ENCODE measurements at places on chromosomes 1 and 21.

DNA sequence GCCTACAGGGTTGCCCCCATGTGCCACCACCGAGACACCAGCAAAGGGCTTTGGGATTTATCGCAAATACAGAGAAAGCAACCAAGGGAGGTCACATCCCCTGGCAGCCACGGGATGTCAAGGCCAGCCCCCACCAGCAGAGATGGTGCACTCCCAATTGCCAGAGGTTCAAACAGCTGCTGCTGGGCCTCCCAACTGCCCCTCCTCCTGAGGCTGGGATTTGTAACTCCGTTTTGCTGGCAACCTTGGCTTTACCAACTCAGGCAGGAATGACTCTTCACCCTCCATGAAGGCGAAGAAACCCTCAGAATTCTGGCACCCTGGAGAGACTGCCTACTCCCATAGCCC lies 11.6 kb downstream of the TMEM53 start:
- H3K4me3 ChIP-seq, result no peak overlapping the region
- no peak overlapping the region for H3K27ac ChIP-seq
- no peaks in the 10 kb centered on the region for H3K27me3 ChIP-seq

GRCh38 chr1:230909974-230910754 lies 41.8 kb upstream of the C1orf198 start:
- H3K4me1 ChIP-seq, result peaks cover 6% of the 10 kb centered on the region
- H3K4me3 ChIP-seq, result no peak overlapping the region
- no peak overlapping the region for H3K27ac ChIP-seq
- H3K36me3 ChIP-seq, result peaks cover 29% of the 10 kb centered on the region
- no peaks in the 10 kb centered on the region for H3K27me3 ChIP-seq
- DNase-seq, result no peak

GRCh38 chr1:203558064-203558760 lies 64.3 kb downstream of the OPTC start:
- no peak for DNase-seq
- H3K4me1 ChIP-seq, result peaks cover 3% of the 10 kb centered on the region
- no peak overlapping the region for H3K27ac ChIP-seq
- no peaks in the 10 kb centered on the region for H3K36me3 ChIP-seq

DNA sequence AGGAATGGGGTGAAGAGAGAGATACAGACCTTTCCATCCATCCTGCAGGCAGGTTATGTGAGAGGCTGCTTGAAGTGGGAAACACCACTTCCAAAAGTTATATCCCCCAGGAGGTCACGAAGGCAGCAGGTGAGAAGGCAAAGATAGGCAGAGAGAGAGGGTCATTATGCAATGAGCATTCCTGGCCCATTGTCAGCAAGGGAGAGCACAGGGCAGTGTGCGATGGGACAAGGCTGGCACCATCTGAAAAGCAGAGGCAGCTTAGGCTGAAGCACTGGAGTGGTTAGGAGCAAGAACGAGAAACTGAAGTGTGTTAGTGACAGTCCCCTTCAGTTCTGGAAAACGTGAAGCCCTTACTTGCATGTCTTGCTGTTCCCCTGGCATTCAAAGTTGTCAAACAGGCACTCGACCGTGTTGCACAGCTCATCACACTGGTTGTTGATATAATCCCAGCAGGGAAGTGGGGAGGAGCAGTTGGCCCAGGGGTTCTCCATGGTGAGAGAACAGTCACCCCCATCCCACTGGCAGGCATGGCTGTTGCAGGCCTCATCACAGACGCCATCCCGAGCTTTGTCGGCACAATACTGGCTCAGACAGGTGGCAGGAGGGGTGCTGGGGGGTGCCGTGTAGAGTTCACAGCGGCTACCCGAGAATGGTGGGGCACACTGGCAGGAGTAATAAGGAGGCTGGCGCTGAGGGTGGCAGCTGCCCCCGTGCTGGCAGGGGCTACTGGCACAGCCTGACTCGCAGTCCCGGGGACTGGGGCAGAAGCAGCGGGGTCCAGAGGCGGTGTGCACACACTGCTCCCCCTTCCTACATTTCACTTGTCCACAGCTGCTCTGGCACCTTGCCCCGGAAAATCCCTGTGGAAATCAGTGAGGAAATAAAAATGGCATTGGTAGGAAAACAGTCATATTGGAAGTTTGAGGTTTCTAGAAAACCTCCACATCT lies 28.9 kb upstream of the ADAM30 start:
- peak overlapping the region; percentile 4 for H3K27ac ChIP-seq
- H3K4me1 ChIP-seq, result no peaks in the 10 kb centered on the region
- DNase-seq, result peak; percentile 52
- H3K27me3 ChIP-seq, result no peaks in the 10 kb centered on the region

GRCh38 chr1:168230709-168231108 lies 4.9 kb downstream of the SFT2D2 start:
- H3K36me3 ChIP-seq, result peaks cover 83% of the 10 kb centered on the region
- H3K4me1 ChIP-seq, result peaks cover 72% of the 10 kb centered on the region
- DNase-seq, result no peak
- no peaks in the 10 kb centered on the region for H3K27me3 ChIP-seq
- no peak overlapping the region for H3K27ac ChIP-seq

GRCh38 chr1:243343970-243344937 lies 88.4 kb downstream of the SDCCAG8 start:
- H3K4me1 ChIP-seq, result peaks cover 2% of the 10 kb centered on the region
- peak; percentile 66 for DNase-seq
- no peak overlapping the region for H3K27ac ChIP-seq
- peaks cover 3% of the 10 kb centered on the region for H3K36me3 ChIP-seq
- H3K27me3 ChIP-seq, result no peaks in the 10 kb centered on the region

DNA sequence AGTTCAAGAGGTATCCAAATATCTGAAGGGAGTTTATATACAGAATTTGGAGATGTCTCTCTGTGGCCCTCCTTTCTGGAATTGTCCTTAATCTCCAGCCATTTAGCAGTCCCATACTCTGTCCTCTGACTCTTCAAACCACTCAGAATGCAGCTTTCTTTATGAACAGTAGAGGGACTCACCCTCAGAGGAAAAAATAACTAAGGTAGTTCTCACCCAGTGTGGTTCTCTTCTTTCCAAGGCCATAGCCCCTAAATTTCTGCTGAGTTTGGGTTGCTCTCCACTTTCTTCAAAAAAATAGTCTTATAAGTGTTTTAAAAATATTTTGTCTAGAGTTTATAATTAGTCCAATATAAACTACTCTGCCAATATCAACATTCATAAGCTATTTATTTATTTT lies 369.7 kb downstream of the MATN1 start:
- no peaks in the 10 kb centered on the region for H3K36me3 ChIP-seq
- peaks cover 18% of the 10 kb centered on the region for H3K27me3 ChIP-seq
- no peak overlapping the region for H3K27ac ChIP-seq
- no peak for DNase-seq
- no peak overlapping the region for H3K4me3 ChIP-seq
- no peaks in the 10 kb centered on the region for H3K4me1 ChIP-seq

DNA sequence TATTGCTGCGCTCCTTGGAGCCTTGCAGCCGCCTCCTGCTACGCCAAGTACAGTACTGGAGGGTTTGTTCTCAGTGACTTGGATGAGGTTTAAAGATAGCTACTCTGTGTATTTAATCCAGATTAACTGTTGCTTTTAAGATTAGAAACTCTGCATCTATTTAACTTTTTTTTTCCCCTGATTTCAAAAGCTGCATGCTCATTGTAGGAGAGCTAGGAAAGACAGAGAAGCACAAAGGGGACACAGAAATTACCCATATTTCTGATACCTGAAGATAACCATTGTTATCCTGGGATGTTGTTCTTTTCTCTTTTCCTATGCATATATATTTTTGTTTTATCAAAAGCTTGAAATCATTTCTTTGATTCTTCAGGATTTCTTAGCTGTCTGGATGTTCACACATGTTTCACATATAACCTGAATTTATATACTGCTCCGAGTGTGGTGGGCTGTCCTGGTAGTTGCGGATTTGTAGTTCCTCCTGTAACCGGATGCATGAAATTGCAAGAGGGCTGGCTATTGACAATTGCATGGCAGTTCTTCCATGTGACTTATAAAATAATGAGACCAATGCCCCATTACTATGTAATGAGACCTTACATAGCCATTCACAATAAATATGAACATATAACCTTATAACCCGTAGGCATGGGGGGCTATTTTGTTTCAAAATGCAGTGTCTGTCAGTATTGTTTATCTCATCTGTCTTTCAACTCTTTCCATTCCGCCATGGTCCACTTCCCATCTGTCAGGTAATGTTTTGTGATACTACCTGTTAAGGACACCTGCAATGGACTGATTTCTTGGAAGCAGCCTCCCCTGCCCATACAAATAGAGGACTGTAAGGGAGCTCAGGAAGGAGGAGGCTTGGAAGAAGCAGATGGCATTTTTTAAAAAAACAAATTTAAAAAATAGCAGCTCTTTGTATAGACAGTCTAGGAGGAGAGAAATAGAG lies 1.4 kb downstream of the RAVER2 start:
- no peak overlapping the region for H3K27ac ChIP-seq
- H3K27me3 ChIP-seq, result peaks cover 33% of the 10 kb centered on the region
- H3K36me3 ChIP-seq, result no peaks in the 10 kb centered on the region
- DNase-seq, result no peak
- peak overlapping the region; percentile 79 for H3K4me3 ChIP-seq

GRCh38 chr1:175537571-175537970 lies 205.8 kb downstream of the TNR start:
- H3K4me1 ChIP-seq, result no peaks in the 10 kb centered on the region
- H3K4me3 ChIP-seq, result no peak overlapping the region
- peaks cover 14% of the 10 kb centered on the region for H3K27me3 ChIP-seq
- H3K27ac ChIP-seq, result no peak overlapping the region
- no peak for DNase-seq

GRCh38 chr1:116508984-116509980 lies 61.5 kb downstream of the CD58 start:
- H3K4me3 ChIP-seq, result peak overlapping the region; percentile 45
- H3K36me3 ChIP-seq, result peaks cover 28% of the 10 kb centered on the region
- peak overlapping the region; percentile 90 for H3K27ac ChIP-seq
- DNase-seq, result no peak
- H3K27me3 ChIP-seq, result no peaks in the 10 kb centered on the region
